ENCODE measurements at places on chromosomes 12 and 14.

DNA sequence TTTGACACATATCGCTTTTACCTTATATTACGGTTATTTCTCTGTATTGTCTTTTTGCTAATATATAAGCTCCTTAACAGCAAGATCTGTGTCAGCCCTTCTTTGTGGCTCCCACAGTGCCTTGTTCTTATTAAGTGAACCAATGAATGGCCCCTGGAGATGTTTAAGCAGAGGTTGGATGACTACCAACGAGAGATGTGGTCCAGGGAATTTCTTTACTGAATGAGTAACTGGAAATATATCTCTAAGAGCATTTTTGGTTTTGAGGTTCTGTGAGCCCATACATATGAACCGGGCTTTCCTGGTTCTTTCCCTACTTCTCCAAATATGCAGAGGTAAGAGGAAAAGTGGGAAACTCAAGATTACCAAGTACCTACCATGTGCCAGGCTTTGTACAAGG, 23.5 kb downstream of the CALCOCO1 start:
- no peak for DNase-seq
- no peaks in the 10 kb centered on the region for H3K36me3 ChIP-seq
- no peaks in the 10 kb centered on the region for H3K4me1 ChIP-seq
- no peaks in the 10 kb centered on the region for H3K27me3 ChIP-seq
- H3K27ac ChIP-seq, result no peak overlapping the region

DNA sequence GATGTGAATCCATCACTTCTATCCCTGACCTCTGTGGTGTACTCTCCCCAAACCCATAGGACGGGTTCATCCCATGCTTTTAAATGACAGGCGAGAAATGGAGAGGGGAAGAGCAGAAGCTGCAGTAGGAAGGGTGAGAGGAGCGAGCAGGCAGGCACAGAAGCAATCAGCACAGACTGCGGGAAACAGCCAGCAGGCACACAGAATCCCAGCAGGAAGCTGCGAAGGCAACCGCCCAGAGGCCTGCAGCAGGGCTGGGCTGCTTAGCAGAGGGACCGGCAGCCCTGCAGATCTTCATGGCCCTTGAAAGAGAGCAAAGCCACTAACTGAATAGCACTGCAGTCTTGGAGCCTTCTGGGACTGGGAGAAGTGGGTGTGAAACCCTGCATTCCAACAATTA, 287.0 kb upstream of the FKBP4 start:
- DNase-seq, result no peak

DNA sequence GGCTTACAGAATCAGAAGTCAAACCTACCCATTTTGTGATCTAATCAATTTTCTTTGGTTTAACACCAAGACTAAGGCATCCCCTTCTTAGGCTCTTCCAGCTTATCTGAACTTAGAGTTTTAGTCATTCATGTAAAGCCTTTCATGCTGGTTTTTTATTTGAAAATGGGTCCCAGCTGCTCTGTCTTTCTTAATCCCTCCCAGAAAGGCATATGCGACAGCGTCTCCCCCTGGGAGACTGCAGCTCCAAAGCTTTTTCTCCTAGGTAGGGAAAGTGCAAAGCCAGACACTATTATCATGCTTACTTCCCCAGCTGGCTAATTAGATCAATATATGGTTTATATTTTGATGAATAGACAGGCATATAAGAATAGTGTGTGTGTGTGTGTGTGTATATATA, 96.6 kb upstream of the E2F7 start:
- no peaks in the 10 kb centered on the region for H3K27me3 ChIP-seq
- H3K4me3 ChIP-seq, result no peak overlapping the region

GRCh38 chr12:45660330-45660729, 69.2 kb upstream of the ARID2 start:
- no peaks in the 10 kb centered on the region for H3K36me3 ChIP-seq
- no peak overlapping the region for H3K4me3 ChIP-seq
- no peaks in the 10 kb centered on the region for H3K27me3 ChIP-seq
- no peaks in the 10 kb centered on the region for H3K4me1 ChIP-seq
- H3K27ac ChIP-seq, result no peak overlapping the region
- DNase-seq, result peak; percentile 45

GRCh38 chr12:1613860-1614259, 15.2 kb upstream of the WNT5B start:
- peaks cover 65% of the 10 kb centered on the region for H3K4me1 ChIP-seq
- no peaks in the 10 kb centered on the region for H3K36me3 ChIP-seq
- peak overlapping the region; percentile 66 for H3K27ac ChIP-seq
- no peaks in the 10 kb centered on the region for H3K27me3 ChIP-seq

- DNase-seq, result no peak
- no peak overlapping the region for H3K27ac ChIP-seq
- no peaks in the 10 kb centered on the region for H3K36me3 ChIP-seq
These were observed 1.4 kb downstream of the DACT1 start for GRCh38 chr14:58639198-58639565.

DNA sequence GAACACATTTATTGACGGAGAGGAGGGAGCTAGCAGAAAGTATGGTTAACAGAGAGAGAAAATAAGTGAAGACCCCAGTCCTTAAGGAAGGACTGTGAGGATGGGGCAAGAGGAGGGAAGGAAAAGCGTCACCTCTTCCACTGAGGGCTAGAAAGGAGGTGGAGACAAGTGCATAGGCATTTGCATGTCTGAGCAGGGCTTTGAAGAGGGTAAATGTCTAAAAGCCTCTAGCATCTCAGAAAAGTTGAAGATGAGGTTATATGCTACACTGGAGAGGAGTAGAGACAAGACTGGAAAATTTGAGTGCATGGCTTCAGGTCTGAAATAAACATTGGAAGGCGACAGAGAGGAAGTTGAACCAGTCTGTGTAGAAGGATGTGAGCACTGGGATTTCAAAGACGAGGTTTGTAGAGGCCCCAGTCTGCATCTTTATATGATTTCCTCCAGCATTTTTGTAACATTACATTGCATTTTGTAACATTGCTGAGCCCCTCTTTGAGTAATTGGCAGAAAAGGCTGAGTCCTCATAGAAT, 98.5 kb upstream of the IFNG-AS1 start:
- H3K4me3 ChIP-seq, result no peak overlapping the region
- no peaks in the 10 kb centered on the region for H3K36me3 ChIP-seq
- DNase-seq, result no peak
- H3K4me1 ChIP-seq, result peaks cover 11% of the 10 kb centered on the region
- no peak overlapping the region for H3K27ac ChIP-seq

DNA sequence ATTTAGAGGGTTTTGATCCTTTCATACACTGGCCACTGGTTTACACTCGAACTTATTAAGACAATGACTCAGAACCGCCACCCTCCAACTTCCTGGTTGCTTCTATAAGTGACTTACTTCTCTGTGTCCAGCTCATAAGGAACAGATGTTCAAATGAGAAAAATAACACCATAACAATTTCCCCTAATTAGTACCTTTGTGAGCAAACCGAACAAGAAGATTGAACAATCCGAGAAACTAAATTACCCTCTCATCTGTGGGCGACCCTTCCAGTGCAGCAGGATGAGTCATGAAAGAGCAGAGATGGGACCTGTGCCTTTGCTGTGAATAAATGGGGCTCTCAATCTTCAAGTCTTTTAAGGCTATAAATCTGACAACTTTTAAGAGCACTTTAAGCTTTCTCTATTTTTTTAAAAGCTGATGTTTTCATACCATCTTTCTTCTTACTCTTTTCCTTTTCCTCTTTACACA, 146.8 kb upstream of the RASSF8 start:
- H3K27me3 ChIP-seq, result no peaks in the 10 kb centered on the region
- no peak overlapping the region for H3K27ac ChIP-seq
- no peak for DNase-seq
- no peak overlapping the region for H3K4me3 ChIP-seq

DNA sequence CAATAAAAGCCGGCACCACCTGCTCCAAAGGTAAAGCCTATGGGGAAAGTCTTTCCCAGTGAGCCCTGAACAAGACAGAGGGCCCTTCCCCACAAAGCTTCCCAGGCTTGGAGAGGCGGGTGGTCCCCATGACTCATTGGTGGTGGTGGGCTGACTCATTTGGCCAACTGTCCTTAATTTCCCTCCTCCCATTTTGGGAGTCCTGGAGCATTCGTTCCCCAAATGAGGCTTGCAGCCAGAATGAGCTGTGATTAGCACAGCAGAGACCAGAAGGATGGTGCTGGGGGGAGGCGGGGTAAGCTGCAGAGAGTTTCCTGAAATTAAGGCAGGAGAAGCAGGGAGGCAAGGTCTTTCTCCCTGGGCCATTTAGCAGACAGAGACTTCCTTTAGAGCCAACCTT, 241.7 kb downstream of the DPF3 start:
- no peak overlapping the region for H3K27ac ChIP-seq
- H3K4me1 ChIP-seq, result peaks cover 6% of the 10 kb centered on the region
- no peaks in the 10 kb centered on the region for H3K36me3 ChIP-seq
- no peak overlapping the region for H3K4me3 ChIP-seq
- DNase-seq, result no peak

GRCh38 chr12:30874455-30875321, 51.9 kb upstream of the TSPAN11 start:
- no peaks in the 10 kb centered on the region for H3K36me3 ChIP-seq
- no peaks in the 10 kb centered on the region for H3K4me1 ChIP-seq
- H3K27ac ChIP-seq, result no peak overlapping the region
- H3K4me3 ChIP-seq, result no peak overlapping the region
- DNase-seq, result no peak

GRCh38 chr12:82981150-82981549, 294.4 kb downstream of the TMTC2 start:
- H3K27me3 ChIP-seq, result no peaks in the 10 kb centered on the region
- DNase-seq, result no peak
- H3K27ac ChIP-seq, result no peak overlapping the region
- no peaks in the 10 kb centered on the region for H3K36me3 ChIP-seq
- no peak overlapping the region for H3K4me3 ChIP-seq

DNA sequence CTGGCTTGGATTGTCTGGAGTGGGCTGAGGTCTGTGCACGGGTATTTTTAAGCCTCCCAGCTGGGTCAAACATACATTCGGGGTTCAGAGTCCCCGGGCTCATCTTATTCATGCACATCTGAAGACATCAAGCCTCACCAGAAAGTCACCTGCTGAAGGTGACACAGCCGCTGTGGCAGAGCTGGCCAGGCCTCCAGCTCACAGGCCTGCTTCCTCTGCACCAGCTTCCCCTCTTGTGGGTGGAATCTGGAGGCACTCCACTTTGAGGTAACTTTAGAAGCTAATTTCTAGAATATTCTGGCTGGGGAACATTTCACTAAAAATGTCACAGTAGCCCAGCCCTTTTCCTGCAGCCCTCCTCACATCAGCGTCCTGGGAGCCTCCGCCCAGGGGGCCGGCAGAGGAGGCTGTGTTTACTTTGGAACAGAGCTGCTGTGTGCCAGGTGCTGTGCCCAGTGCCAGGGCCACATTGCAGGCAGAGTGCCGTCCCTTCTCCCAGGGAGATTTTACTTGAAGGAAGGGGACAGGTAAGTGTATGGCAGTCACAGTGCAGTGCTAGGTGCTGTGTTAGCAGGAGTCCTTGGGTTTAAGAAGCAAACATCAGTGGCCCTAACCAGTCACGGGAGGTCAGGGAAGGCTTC, 62.2 kb downstream of the TSPAN11 start:
- no peaks in the 10 kb centered on the region for H3K36me3 ChIP-seq
- H3K27me3 ChIP-seq, result no peaks in the 10 kb centered on the region
- 0 out of 2 replicates have a peak, but pooled peaks cover 3% of the 10 kb centered on the region for H3K4me1 ChIP-seq
- H3K27ac ChIP-seq, result no peak overlapping the region

GRCh38 chr12:101775816-101776215, 36.6 kb upstream of the SYCP3 start:
- H3K4me3 ChIP-seq, result no peak overlapping the region
- H3K36me3 ChIP-seq, result no peaks in the 10 kb centered on the region
- no peaks in the 10 kb centered on the region for H3K27me3 ChIP-seq
- no peaks in the 10 kb centered on the region for H3K4me1 ChIP-seq
- no peak overlapping the region for H3K27ac ChIP-seq

- H3K27me3 ChIP-seq, result no peaks in the 10 kb centered on the region
- H3K36me3 ChIP-seq, result no peaks in the 10 kb centered on the region
- H3K27ac ChIP-seq, result no peak overlapping the region
- no peak for DNase-seq
- H3K4me1 ChIP-seq, result peaks cover 11% of the 10 kb centered on the region
These were observed 57.9 kb downstream of the ANO6 start for GRCh38 chr12:45273717-45274271.

GRCh38 chr12:17588968-17589367, 501.0 kb downstream of the RERGL start:
- DNase-seq, result peak; percentile 26
- no peak overlapping the region for H3K4me3 ChIP-seq
- no peaks in the 10 kb centered on the region for H3K36me3 ChIP-seq
- no peak overlapping the region for H3K27ac ChIP-seq

DNA sequence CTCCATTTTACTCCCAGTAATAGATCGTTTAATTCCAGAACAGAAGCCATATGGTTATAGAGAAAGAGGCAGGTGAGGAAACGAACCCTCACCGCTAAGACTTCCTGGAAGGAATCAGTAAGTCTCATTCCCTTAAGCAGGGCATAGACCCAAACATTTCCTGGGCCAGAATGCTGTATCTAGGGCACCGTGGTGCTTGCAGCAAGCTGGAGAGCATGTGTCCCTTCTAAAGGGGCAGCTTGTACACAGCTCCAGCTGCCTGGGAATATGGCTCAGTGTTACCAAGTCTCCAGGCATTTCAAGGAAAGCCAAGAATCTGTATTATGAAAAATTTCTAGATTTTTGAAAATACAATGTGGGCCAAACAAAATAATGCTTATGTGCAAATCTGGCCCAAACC, 73.4 kb downstream of the PPM1H start:
- no peak overlapping the region for H3K4me3 ChIP-seq
- H3K36me3 ChIP-seq, result no peaks in the 10 kb centered on the region
- no peaks in the 10 kb centered on the region for H3K27me3 ChIP-seq

DNA sequence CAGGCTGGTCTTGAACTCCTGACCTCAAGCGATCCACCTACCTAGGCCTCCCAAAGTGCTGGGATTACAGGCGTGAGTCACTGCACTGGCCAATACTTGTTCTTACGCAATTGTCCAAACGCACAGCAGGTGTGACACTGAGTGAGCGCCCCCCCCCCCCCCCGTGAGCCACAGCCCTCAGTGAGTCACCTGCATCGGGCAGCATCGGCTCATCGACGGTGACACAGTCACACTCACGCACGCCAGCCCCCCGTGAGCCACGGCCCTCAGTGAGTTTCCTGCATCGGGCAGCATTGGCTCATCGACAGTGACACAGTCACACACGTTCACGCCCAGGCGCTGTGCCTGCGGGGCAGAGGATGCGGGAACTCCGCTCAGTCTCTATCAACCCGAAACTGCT, 42.5 kb downstream of the GALNT9 start:
- H3K27me3 ChIP-seq, result no peaks in the 10 kb centered on the region
- H3K4me1 ChIP-seq, result no peaks in the 10 kb centered on the region
- H3K36me3 ChIP-seq, result no peaks in the 10 kb centered on the region
